ENCODE measurements at places on chromosomes 16 and 17. TPM values are rescaled to one million over a fixed set of nuclear protein-coding genes. Genes with fewer than 3 reads are reported as not detected.
A peak's percentile ranks its signal among the peaks of the same experiment; 100 is the strongest.

- H3K36me3 ChIP-seq, result no peaks in the 10 kb centered on the region
- no peak overlapping the region for H3K4me3 ChIP-seq
- no peak overlapping the region for H3K27ac ChIP-seq
- H3K27me3 ChIP-seq, result no peaks in the 10 kb centered on the region
- DNase-seq, result no peak
- peaks cover 26% of the 10 kb centered on the region for H3K4me1 ChIP-seq
Observed at GRCh38 chr17:67525239-67526135, 148.4 kb downstream of the PITPNC1 start.

- peak overlapping the region; percentile 63 for H3K4me3 ChIP-seq
- H3K27me3 ChIP-seq, result peaks cover 35% of the 10 kb centered on the region
- H3K27ac ChIP-seq, result no peak overlapping the region
- H3K36me3 ChIP-seq, result no peaks in the 10 kb centered on the region
Observed at GRCh38 chr17:7715936-7716886, 1.3 kb upstream of the DNAH2 start.

- peaks cover 9% of the 10 kb centered on the region for H3K4me1 ChIP-seq
- peak overlapping the region; percentile 89 for H3K27ac ChIP-seq
- H3K36me3 ChIP-seq, result no peaks in the 10 kb centered on the region
- no peak for DNase-seq
- no peaks in the 10 kb centered on the region for H3K27me3 ChIP-seq
Observed at GRCh38 chr17:17506181-17506741, 10.1 kb upstream of the RASD1 start.

DNA sequence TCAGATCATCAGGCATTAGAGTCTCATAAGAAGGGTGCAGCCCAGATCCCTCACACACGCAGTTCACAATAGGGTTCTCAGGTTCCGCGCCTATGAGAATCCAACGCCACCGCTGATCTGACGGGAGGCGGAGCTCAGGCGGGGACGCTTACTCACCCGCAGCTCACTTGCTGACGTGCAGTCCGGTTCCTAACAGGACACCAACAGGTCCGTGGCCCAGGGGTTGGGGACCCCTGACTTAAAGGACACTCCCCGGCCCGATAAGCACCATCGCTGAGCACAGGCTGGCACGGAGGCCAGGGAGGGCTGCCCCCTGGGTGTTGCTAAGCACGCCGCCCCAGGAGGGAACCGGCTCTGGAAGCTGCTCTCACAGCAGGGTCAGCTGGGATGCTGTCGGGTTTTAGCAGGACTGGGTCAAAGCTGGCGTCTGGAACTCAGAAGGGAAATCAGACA lies 30.1 kb upstream of the BAHCC1 start:
- peaks cover 39% of the 10 kb centered on the region for H3K4me1 ChIP-seq
- H3K36me3 ChIP-seq, result no peaks in the 10 kb centered on the region
- peak; percentile 83 for DNase-seq
- H3K4me3 ChIP-seq, result no peak overlapping the region

DNA sequence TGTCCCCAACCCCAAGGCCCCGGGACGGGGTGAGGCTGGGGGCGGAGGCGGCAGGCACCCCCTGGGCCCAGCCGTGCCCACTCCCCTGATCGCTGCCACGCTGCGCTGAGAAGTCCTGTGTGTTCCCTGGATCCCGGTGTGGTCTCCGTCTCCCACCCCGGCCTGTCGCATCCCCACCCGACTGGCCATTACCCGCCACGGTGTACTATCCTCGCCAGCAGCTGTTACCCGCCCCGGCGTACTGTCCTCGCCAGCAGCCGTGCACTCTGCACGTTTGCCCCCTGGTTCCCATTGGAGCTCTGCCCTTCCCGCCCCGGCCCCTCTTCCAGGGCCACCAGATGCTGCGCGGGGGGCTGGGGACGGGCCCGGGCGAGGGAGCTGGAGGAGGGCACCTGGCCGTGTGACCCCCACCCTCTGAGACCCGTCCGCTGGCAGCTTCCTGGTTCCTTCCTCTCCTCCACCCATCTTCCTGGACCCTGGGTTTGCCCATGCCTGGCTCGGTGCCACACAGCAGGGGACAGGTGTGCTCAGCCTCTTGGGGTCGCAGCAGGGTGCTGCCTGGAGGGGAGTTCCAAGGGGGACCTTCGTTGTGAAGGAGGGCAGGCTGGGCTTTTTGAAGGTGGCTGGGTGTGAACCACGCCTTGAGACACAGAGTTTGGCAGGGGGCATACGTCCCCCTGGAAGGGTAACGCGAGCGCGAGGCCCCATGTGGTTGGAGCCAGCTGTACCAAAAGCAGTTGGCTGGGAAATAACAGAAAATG lies 19.7 kb downstream of the BAHCC1 start:
- H3K4me3 ChIP-seq, result no peak overlapping the region
- H3K4me1 ChIP-seq, result peaks cover 25% of the 10 kb centered on the region
- no peaks in the 10 kb centered on the region for H3K27me3 ChIP-seq
- DNase-seq, result peak; percentile 77
- H3K36me3 ChIP-seq, result no peaks in the 10 kb centered on the region

DNA sequence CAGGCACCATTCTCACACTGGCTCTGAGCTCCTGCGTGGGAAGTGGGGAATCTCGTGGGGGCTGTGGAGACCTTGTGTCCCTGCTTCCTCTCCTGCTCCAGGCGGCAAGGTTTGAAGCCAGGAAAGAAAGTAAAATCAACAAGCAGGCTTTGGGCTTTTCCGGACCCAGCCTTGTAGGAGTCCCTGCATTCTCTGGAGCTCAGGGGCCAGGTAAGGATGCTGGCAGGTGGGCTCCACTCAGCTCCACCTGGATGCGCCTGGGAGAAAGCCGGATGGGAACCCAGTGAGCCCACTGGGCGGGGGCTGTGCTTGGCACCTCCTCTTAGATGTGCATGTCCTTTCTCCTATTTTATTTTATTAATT lies 362.5 kb downstream of the SEC14L1 start:
- no peak overlapping the region for H3K4me3 ChIP-seq
- H3K36me3 ChIP-seq, result peaks cover 16% of the 10 kb centered on the region
- H3K27ac ChIP-seq, result no peak overlapping the region
- no peaks in the 10 kb centered on the region for H3K27me3 ChIP-seq
- H3K4me1 ChIP-seq, result no peaks in the 10 kb centered on the region

DNA sequence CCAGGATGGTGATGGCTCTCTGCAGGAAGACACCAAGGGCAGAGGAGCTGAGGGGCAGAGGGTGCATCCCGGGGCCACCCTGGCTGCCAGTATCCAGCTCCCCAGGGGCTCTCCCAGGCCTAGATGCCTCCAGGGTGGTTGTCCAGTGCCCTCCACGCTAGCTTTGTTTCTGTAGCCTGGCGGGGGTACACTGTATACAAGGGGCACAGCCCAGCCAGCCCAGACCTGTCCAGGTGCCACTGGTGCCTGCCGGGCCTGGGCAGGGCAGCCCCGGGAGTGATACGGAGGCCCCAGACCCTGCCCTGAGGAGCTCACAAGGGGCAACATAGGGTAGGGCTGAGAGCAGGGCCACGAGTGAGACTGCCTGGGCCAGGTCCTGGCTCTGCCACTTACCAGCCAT lies 14.6 kb upstream of the TRPV3 start:
- H3K4me1 ChIP-seq, result no peaks in the 10 kb centered on the region
- peaks cover 14% of the 10 kb centered on the region for H3K36me3 ChIP-seq
- H3K27ac ChIP-seq, result no peak overlapping the region
- DNase-seq, result peak; percentile 63

- H3K27me3 ChIP-seq, result no peaks in the 10 kb centered on the region
- DNase-seq, result peak; percentile 53
- H3K27ac ChIP-seq, result peak overlapping the region; percentile 42
- H3K36me3 ChIP-seq, result peaks cover 35% of the 10 kb centered on the region
- H3K4me3 ChIP-seq, result no peak overlapping the region
Observed at GRCh38 chr17:1640329-1641064, 5.0 kb downstream of the SCARF1 start.

GRCh38 chr17:2070241-2071023 lies 15.5 kb downstream of the HIC1 start:
- H3K27ac ChIP-seq, result peak overlapping the region; percentile 76
- H3K36me3 ChIP-seq, result peaks cover 13% of the 10 kb centered on the region
- DNase-seq, result no peak
- no peak overlapping the region for H3K4me3 ChIP-seq
- H3K27me3 ChIP-seq, result no peaks in the 10 kb centered on the region
- H3K4me1 ChIP-seq, result peaks cover 65% of the 10 kb centered on the region

DNA sequence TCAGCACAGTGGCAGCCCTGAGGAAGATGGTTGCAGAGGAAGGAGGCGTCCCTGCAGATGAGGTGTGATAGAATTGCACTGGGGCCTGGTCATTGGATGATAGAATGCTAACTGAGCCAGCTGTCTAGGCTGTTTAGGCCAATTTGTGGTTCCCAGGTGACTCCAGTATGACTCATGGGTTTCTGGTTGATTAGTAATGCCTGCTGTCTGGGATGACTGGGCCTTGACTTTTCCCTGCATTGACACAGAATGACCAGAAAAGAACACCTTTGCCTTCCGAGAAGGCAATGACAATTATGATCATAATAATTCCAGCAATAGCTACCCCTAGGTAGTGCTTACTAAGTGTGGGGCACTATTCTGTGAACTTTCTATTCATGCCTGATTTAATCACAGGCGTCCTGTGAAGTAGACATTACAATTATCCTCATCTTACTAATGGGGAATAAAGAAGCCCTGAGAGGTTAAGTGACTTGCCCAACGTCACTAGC lies 31.5 kb downstream of the USP43 start:
- H3K36me3 ChIP-seq, result no peaks in the 10 kb centered on the region
- no peaks in the 10 kb centered on the region for H3K4me1 ChIP-seq
- no peak overlapping the region for H3K4me3 ChIP-seq
- no peak overlapping the region for H3K27ac ChIP-seq

- no peak for DNase-seq
- no peaks in the 10 kb centered on the region for H3K27me3 ChIP-seq
- H3K27ac ChIP-seq, result no peak overlapping the region
- no peaks in the 10 kb centered on the region for H3K36me3 ChIP-seq
- no peaks in the 10 kb centered on the region for H3K4me1 ChIP-seq
- H3K4me3 ChIP-seq, result no peak overlapping the region
Observed at GRCh38 chr16:9911231-9911630, 271.0 kb downstream of the GRIN2A start.

- DNase-seq, result no peak
- no peak overlapping the region for H3K27ac ChIP-seq
- no peak overlapping the region for H3K4me3 ChIP-seq
- no peaks in the 10 kb centered on the region for H3K27me3 ChIP-seq
Observed at GRCh38 chr16:60566901-60567300, 1469.3 kb downstream of the CDH8 start.

- H3K4me1 ChIP-seq, result no peaks in the 10 kb centered on the region
- H3K27me3 ChIP-seq, result no peaks in the 10 kb centered on the region
- no peak overlapping the region for H3K27ac ChIP-seq
- no peak for DNase-seq
Observed at GRCh38 chr16:21694609-21695008, 30.8 kb downstream of the OTOA start.

- H3K4me1 ChIP-seq, result peaks cover 72% of the 10 kb centered on the region
- no peak for DNase-seq
- H3K27ac ChIP-seq, result no peak overlapping the region
- peaks cover 2% of the 10 kb centered on the region for H3K36me3 ChIP-seq
- H3K27me3 ChIP-seq, result no peaks in the 10 kb centered on the region
Observed at GRCh38 chr16:87486713-87487247, 6.0 kb downstream of the ZCCHC14 start.

DNA sequence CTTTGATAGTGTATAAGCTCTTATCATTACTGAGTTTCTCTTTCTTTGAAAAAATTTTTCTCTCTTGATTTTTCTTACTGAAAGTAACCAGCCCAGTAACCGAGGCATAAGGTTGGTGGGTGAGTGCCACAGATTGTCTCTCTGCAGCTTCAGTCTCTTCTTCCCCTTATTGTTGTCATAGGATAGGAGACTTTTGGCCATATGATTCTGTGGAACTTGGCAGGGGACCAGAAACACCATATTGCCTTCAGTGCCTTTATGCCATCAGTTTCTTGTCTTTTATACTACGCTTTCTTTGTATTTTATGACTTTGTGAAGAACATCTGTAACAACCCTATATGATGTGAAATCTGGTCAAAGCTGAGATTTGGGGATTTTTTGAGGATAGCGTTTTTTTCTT lies 341.6 kb upstream of the TBX2 start:
- H3K27me3 ChIP-seq, result no peaks in the 10 kb centered on the region
- no peak for DNase-seq
- H3K4me3 ChIP-seq, result no peak overlapping the region
- peaks cover 15% of the 10 kb centered on the region for H3K4me1 ChIP-seq
- H3K27ac ChIP-seq, result peak overlapping the region; percentile 29
- no peaks in the 10 kb centered on the region for H3K36me3 ChIP-seq

- H3K36me3 ChIP-seq, result no peaks in the 10 kb centered on the region
- no peak overlapping the region for H3K27ac ChIP-seq
- no peak for DNase-seq
- H3K4me3 ChIP-seq, result no peak overlapping the region
Observed at GRCh38 chr16:57834936-57835335, 32.6 kb upstream of the KIFC3 start.

DNA sequence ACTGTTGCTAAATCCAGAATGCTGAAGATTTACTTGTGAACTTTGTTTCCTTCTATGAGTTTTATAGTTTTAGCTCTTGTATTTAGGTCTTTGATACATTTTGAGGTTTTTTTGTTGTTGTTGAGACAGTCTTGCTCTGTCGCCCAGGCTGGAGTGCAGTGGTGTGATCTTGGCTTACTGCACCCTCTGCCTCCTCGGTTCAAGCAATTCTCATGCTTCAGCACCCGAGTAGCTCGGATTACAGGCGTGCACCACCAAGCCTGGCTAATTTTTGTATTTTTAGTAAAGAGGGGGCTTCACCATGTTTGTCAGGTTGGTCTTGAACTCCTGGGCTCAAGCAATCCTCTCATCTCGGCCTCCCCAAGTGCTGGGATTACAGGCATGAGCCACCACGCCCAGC lies 14.4 kb downstream of the TENT4B start:
- H3K27me3 ChIP-seq, result no peaks in the 10 kb centered on the region
- no peak overlapping the region for H3K4me3 ChIP-seq
- H3K4me1 ChIP-seq, result no peaks in the 10 kb centered on the region

GRCh38 chr16:85698935-85699558 lies 10.3 kb upstream of the GINS2 start:
- H3K4me3 ChIP-seq, result no peak overlapping the region
- H3K4me1 ChIP-seq, result no peaks in the 10 kb centered on the region
- no peaks in the 10 kb centered on the region for H3K27me3 ChIP-seq
- no peak for DNase-seq
- no peaks in the 10 kb centered on the region for H3K36me3 ChIP-seq

CCL1 gene
- not detected for total RNA-seq

RAB37 gene
- 2.1 TPM for total RNA-seq

KRT25 gene
- total RNA-seq, result not detected

BCO1 gene
- 0.17 TPM for total RNA-seq

TSNAXIP1 gene
- 3.5 TPM for total RNA-seq

CCDC78 gene
- total RNA-seq, result 28.3 TPM

CCDC40 gene
- total RNA-seq, result 96.4 TPM

GP1BA gene
- total RNA-seq, result 0.44 TPM

ZP2 gene
- not detected for total RNA-seq

SULT1A4 gene
- total RNA-seq, result 21.0 TPM

TBC1D3C gene
- not detected for total RNA-seq

WFDC1 gene
- 10.6 TPM for total RNA-seq

FAM117A gene
- 22.0 TPM for total RNA-seq

MARVELD3 gene
- 16.6 TPM for total RNA-seq

MAPK8IP3 gene
- total RNA-seq, result 180 TPM

QPRT gene
- 4.8 TPM for total RNA-seq
